Stimulated activated CD8-positive, alpha-beta memory T cell treated with anti-CD3 and anti-CD28 coated beads, Interleukin-2, amount 100 ng/mL, for 1 hour (primary cell): ENCODE measurements at places on chromosomes 7 and 10.

GRCh38 chr7:121123032-121123431 lies 134.5 kb downstream of the CPED1 start:
- DNase-seq: no peak

- DNase-seq: no peak
These were observed 202.1 kb upstream of the NPVF start for GRCh38 chr7:25430200-25430931.

DNA sequence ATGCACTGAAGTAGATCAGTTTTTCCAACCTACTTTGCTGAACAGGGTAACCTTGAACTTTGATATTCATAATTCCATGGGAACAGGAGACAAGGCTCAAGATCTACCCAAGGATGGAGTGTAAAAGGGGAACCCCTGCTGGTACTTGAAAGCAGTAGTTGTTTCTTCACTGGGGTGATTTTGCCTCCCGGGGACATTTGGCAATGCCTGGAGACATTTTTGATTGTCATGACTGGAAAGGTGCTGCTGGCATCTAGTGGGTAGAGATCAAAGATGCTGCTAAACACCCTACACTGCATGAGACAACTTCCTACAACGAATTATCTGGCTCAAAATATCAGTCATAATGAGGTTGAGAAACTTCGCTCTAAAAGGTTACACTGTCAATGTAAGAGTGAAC lies 214.8 kb upstream of the CTBP2 start:
- DNase-seq: no peak

DNA sequence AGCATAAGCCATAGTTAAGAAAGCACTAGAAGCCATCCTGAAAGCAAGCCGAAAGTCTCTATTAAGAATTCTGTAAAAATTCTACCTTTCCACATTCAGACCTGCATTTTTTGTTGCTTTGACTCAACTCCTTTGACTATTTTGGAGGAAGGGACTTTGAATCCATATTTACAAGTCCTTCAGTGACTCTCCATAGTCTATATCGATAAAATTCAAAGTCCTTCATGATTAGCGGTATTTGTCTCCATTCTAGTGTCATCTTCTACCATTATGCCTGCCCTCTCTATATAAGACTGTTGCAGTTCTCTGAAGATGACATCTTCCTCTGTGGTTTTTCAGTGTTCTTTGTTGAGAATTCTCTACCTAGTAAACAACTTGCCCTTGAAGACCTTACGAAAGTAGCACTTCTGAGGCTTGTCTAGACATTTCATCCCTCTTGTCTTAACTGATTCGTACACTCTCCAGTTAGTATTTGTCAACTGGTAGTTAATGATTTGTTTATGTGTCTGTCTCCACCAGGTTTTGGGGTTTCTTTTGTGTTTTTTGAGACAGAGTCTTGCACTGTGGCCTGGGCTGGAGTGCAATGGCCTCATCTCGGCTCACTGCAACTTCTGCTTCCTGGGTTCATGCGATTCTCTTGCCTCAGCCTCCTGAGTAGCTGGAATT lies 1.7 kb downstream of the CCSER2 start:
- DNase-seq: no peak

GRCh38 chr7:116271963-116272886 lies 61.9 kb downstream of the TES start:
- DNase-seq: no peak

GRCh38 chr10:5560142-5560816 lies 35.5 kb downstream of the CALML3 start:
- no peak for DNase-seq

DNA sequence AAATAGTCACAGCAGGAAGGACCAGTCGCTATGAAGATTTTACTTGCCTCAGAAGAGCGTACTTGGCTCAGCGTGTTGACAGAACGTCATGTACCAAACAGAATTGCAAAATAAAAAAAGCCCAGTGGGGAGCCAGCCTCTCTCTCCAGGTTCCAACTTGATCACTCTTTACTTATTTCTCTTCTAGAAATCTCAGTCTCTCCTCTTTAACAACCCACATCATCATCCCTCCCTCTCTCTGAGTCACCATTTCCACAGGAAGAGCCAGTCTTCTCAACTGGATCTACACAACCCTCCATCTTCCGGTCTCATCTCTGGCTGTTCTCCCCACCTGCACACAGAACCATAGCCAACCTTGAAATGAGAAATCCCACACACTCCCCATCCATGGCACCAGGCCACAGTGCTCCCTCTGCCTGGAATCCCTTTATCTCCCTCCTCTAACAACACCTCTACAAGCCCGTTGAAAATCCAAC lies 718.3 kb downstream of the GRID1 start:
- no peak for DNase-seq

GRCh38 chr10:28432210-28432676 lies 100.7 kb upstream of the WAC start:
- DNase-seq: no peak

- no peak for DNase-seq
These were observed 83.2 kb downstream of the FRMD4A start for GRCh38 chr10:14247377-14248116.

DNA sequence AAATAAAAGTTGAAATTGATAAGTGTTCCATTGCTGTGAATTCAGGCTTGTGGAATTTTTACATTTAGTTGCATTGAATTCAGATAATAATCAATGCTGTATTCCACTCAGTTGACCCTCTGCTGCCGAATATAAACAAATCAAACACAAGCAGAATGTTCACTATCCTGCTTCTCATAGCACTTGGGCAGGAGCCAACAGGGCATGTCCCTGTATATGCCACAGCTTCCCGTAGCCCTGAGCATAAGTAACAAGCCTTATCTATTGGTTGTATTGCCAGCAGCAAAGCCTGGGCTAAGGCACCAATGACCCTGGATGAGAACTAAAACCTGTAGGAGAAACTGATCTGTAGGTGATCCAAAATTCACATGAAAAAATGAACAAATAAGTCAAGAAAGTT lies 145.9 kb downstream of the ARHGAP12 start:
- no peak for DNase-seq

GRCh38 chr10:125080984-125081383 lies 79.4 kb downstream of the CTBP2 start:
- DNase-seq: no peak

GRCh38 chr7:88041583-88041982 lies 107.5 kb downstream of the ADAM22 start:
- no peak for DNase-seq

DNA sequence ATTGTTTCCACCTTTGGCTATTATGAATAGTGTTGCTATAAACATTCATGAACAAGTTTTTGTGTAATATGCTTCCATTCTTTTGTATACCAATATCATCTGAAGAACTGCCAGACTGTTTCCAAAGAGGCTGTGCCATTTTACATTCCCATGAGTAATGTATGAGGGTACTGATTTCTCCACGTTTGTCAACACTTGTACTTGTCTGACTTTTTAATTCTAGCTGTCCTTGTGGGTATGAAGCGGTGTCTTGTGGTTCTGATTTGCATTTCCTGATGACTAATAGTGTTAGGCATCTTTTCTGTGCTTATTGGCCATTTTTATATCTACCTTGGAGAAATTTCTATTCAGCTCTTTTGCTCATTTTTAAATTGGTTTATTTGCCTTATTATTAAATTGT lies 52.8 kb downstream of the LSMEM1 start:
- DNase-seq: no peak

- DNase-seq: no peak
These were observed 44.0 kb downstream of the RTKN2 start for GRCh38 chr10:62224606-62225005.

DNA sequence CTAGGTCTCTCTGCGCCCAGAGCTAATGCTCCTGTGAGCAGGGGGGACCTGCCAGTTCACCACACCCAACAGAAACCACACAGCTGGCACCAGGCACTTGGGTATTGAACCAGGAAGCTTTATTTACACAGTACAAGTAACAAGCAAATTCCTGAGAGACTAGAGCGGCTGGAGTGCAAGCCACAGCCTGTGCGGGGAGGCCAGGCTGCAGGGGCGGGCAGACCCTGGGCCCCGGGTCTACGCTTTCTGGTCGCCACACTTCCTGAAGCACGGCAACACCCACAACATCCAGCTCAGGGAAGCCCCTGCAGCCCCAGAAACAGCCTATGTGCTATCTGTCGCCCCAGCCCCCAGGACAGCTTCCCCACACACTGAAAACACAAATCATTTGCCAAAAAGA lies 125.0 kb downstream of the FAM53B start:
- no peak for DNase-seq

DNA sequence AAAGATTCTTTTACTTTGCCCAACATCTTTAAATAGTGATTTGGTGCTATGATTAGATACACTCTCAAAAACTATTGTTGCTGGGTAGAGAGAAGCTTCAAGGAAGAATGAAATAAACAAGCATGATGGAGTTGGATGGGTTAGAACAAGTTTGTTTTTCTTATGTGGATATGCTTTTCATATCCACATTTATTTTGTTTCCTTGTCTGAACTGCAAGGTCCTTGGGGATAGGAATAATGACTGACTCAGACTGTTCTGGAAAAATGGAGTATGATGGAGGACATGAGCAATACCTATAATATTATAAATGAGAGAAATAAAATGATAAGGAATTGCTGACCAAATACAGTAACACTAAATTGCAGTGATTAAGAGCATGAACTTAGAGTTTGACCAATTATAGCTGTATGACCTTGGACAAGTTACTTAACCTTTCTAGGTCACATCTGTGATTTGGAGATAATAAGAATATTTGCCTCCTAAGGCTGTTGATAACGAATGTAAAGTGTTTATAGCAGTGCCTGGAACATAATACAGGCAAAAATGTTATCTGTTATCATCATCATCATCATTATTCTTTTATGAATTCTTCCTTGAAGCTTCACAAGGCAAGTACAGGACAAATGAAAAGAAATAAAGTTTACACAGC lies 847.5 kb downstream of the LRMDA start:
- no peak for DNase-seq

GRCh38 chr10:32084185-32084851 lies 28.1 kb upstream of the KIF5B start:
- no peak for DNase-seq

DNA sequence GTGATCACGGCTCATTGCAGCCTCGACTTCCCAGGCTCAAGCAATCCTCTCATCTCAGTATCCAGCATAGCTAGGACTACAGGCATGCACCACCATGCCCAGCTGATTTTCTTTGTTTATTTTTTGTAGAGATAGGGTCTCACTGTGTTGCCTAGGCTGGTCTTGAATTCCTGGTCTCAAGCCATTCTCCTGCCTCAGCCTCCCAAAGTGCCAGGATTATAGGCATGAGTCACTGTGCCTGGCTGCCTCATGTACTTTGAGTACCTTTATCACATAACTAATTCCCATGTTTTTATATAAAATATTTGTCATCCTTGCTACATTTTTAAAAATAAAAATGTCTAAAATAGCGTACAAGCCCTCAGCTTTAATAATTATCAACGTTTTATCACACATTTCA lies 35.3 kb upstream of the CCDC3 start:
- DNase-seq: no peak

GRCh38 chr10:80204677-80205476 lies 460 bp downstream of the ANXA11 start:
- DNase-seq: no peak

GRCh38 chr10:8817299-8817698 lies 762.8 kb downstream of the GATA3 start:
- DNase-seq: no peak

DNA sequence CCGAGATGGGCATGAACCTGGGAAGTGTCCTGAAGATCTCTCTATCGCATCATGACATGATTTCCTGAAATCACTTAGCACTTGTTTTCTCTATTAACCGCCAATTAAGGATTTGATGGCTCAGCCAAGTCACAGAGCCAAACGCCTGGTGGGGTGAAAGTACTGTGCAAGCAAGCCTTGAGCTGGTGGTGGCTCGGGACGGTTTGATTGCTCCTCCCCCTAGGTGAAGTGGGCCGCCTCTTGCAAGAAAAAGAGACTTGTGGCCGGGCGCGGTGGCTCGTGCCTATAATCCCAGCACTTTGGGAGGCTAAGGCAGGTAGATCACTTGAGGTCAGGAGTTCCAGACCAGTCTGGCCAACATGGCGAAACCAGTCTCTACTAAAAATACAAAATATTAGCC lies 50.3 kb downstream of the COL26A1 start:
- DNase-seq: no peak

- DNase-seq: no peak
These were observed 96.8 kb downstream of the DKK1 start for GRCh38 chr10:52410916-52411315.

GRCh38 chr10:119133949-119134348 lies 30.0 kb downstream of the DENND10 start:
- DNase-seq: no peak

- DNase-seq: no peak
These were observed 23.8 kb upstream of the UBE2D1 start for GRCh38 chr10:58311026-58311425.

- no peak for DNase-seq
These were observed 12.6 kb downstream of the GHRHR start for GRCh38 chr7:30976381-30976780.

- DNase-seq: no peak
These were observed 1.5 kb upstream of the ATP6V0A4 start for GRCh38 chr7:138799336-138800000.

DNA sequence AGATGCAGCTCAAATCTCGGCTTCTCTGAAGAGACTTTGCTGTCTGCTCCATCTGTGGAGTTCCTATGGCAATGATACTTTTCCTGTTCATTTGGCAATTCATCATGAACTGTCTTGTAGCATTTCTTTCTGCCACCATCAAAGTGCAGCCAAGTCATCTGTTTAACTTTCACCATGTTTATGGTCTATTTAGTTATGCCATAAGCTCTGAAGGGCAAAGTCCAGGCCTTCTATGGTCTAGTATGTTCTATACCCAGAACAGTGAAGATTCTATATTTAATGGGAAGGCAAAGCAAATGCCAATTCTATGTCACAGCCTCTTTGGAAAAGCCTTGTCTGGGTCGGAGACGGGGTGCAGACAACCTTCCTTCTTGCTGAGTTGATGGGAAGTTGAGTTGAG lies 472.6 kb downstream of the PLXNA4 start:
- no peak for DNase-seq

- no peak for DNase-seq
These were observed 82.0 kb downstream of the FGFR2 start for GRCh38 chr10:121516093-121516865.

- no peak for DNase-seq
These were observed 291.7 kb downstream of the THSD7A start for GRCh38 chr7:11540271-11540761.

DNA sequence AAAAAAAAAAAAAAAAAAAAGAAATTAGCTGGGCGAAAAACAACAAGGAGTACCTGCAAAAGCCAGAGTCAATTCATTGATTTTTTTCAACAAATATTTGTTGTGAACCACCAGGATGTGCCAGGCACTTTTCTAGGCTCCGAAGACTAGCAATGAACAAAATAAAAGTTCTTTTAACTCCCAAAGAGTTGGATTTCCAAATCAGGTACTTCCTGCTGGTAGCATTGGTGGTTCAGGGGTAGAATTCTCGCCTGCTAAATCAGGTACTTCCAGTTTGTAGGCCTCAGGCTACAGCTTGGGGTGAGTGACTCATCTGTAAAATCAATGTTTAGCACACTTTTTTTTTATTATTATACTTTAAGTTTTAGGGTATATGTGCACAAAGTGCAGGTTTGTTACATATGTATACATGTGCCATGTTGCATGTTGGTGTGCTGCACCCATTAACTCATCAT lies 10.9 kb downstream of the PPA1 start:
- DNase-seq: no peak

- DNase-seq: no peak
These were observed 182.6 kb upstream of the CXCL12 start for GRCh38 chr10:44567471-44567870.

- no peak for DNase-seq
These were observed 156.4 kb upstream of the MINDY3 start for GRCh38 chr10:16016688-16017087.

GRCh38 chr10:32790483-32790882 lies 167.5 kb downstream of the ITGB1 start:
- DNase-seq: no peak

- no peak for DNase-seq
These were observed 381.1 kb downstream of the SDK1 start for GRCh38 chr7:3682028-3682710.
